ENCODE measurements at places on chromosomes 7 and 10. TPM values are rescaled to one million over a fixed set of nuclear protein-coding genes. Genes with fewer than 3 reads are reported as not detected.

- no peak for DNase-seq
These were observed 130.9 kb downstream of the NXPH1 start for GRCh38 chr7:8564281-8564680.

- no peak for DNase-seq
These were observed 64.0 kb downstream of the MTPAP start for GRCh38 chr10:30284865-30285594.

FAM241B gene
- polyA plus RNA-seq, result 0.43 TPM

C10orf62 gene
- not detected for polyA plus RNA-seq

DNA sequence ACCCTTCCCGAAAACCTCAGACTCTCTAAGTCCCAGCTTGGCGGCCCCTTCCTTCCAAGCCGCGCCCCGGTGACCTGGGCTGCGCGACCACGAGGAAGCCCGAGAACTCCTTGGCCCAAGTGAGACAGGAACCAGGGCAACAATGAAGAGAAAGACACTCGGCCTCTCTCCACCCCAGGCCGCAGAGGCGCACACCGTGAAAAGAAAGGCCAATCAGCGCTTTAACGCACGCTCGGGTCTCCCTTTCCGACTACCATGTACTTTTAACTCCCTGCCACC is 166.4 kb upstream of the PPP1R3A start:
- no peak for DNase-seq

DNA sequence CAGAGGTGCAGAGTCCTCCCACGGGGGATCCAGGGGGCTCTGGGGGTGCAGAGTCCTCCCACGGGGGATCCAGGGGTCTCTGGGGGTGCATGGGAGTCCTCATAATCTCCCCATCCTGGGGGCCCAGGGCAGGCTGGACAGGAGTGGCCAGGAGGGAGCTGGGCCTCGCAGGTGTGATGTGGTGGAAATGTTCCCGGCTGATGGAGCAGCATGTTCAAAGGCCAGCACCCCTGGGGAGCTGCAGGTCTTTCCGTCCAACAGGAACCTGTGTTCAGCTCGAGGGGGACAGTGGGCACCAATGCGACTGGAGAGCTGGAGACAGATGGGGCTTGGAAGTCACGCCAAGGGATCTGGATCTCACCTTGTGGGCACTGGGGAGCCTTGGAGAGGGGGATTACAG is 38.5 kb upstream of the PSMG3 start:
- no peak for DNase-seq

GRCh38 chr7:131329176-131329570 is 1.5 kb downstream of the MKLN1 start:
- no peak for DNase-seq

- DNase-seq, result no peak
These were observed 12.8 kb downstream of the CREB3L2 start for GRCh38 chr7:137989094-137989493.

ABHD11 gene
- polyA plus RNA-seq, result 9.5 TPM

DNA sequence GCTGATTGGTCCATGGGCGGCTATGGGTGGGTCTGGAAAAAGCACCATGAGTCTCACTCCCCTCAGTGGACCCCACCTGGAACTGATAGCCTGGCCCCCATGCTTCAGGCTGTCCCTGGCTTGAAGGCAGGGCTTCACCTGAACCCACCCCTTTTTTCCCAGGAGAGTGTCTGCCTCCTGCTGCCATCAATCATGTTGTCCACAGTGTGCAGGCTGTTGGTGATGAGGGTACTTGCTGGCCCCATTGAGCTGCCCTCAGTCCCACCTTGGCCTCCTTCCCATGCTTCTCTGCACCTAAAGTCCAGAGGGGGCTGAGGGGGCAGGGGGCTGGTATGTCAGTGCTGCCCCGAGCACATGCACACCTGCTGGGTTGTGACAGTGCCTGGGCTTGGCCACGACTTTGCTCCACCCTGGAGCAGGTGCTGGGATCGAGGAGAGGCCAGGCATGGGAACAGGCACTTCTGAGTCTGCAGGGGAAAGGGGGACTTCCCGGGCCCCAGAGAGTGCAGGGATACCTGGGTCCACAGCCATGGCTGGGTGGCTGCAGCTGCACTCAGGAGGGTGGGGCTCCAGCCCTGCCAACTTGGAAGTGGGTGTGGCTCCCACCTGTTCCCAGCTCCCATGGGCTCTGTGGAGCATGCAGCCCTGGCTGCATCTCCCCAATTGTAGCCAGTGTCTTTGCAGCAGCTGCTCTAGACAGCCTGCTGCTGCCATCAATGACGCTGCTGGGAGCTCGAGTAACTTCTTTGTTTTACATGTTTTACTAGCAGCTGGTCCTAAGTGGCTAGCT is 56.9 kb downstream of the ADK start:
- peak; percentile 71 for DNase-seq

- DNase-seq, result no peak
These were observed 57.0 kb downstream of the ZNF277 start for GRCh38 chr7:112263519-112263918.

DNA sequence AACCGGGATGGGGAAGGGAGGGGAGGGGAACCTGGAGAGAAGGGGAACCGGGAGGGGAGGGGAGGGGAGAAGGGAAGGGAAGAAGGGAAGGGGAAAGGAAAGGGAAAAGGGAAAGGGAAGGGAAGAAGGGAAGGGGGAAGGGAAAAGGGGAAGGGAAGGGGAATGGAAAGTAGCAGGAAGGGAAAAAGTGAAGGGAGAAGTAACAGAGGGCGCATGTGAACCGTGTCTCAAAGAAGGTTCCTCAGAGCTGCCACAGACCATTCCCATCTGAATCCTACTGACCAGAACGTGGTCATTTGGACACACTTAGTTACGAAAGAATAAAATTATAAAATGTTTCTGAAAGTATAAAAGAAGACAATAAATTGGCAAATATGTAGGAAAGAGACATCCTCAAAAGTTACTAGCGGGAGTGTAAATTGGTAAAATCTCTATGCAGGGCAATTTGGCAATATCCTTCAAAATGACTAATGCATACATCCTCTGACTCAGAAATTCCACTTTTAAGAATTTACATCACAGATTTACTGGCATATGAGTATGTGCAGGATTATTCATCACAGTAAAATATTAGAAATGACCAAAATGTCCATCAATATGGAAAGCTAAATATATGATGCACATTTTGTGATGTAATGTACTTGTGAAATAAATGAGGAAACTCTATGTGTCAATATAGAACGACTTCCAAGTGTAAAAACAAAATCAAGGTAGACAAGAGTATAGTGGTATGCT is 12.9 kb downstream of the C10orf67 start:
- no peak for DNase-seq

NOLC1 gene
- 104 TPM for polyA plus RNA-seq

All from muscle of arm (tissue), 14 donors.